ENCODE measurements at places on chromosomes 7 and 10.

DNA sequence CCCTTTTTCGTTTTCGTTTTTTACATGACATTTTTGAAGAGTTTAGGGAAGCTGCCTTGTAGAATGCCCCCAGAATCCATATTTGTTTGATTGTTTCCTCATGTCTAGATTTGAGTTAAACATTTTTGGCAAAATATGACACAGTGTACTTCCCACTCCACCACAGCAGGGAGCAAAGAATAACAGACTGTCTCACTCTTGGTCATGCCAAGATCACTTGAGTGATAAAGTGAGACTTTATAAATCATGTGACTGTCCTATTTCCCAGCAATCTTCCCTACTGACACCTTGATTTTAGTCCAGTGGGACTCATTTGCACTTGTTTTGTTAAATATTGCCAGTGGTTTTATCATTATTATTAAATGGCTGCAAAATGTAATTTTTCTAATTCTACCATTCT lies 44.4 kb upstream of the USP6NL start:
- H3K27ac ChIP-seq: no peak overlapping the region
- H3K27me3 ChIP-seq: peaks cover 19% of the 10 kb centered on the region
- no peaks in the 10 kb centered on the region for H3K4me1 ChIP-seq
- no peak overlapping the region for H3K4me3 ChIP-seq
- no peak for DNase-seq

DNA sequence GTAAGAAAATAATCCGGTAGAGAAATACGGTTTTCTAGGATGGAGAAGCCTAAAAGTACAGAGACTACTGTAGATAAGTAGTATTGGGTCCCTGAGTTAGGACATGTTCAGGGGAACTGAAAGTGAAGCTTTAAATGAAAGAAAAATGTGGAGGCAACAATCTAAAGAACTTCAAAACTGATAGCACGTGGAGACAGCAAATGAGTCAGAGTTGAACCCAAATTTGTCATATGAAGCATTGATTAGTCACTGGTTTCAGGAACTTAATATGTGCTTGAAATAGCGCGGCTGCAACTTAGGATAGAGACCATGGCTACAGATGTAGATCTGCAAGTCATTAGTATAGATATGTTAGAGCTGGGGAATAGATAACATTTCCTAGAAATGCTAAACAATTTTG lies 1138.6 kb upstream of the SORCS1 start:
- no peaks in the 10 kb centered on the region for H3K4me1 ChIP-seq
- no peaks in the 10 kb centered on the region for H3K27me3 ChIP-seq
- H3K27ac ChIP-seq: no peak overlapping the region

DNA sequence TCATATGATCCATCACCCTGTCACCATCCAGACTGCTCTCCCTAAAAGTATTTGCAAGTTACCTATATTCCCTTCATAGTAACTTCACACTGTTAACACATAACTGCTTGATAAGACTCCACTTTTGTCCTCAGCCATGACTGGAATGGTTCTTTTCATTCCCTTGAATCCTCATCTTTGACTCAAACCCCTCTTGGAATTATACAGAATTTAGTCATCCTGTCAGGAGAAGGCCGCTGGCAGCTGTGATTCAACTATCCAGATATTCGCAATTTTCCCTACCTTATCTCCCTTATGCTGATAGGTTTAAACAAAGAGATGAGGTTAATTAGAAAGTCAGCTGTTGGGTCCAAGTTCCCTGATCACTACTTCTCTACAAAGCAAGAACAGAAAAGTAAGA lies 143.0 kb upstream of the HPS1 start:
- DNase-seq: peak; percentile 15
- H3K4me3 ChIP-seq: no peak overlapping the region
- H3K27ac ChIP-seq: no peak overlapping the region
- H3K27me3 ChIP-seq: no peaks in the 10 kb centered on the region
- H3K4me1 ChIP-seq: no peaks in the 10 kb centered on the region

DNA sequence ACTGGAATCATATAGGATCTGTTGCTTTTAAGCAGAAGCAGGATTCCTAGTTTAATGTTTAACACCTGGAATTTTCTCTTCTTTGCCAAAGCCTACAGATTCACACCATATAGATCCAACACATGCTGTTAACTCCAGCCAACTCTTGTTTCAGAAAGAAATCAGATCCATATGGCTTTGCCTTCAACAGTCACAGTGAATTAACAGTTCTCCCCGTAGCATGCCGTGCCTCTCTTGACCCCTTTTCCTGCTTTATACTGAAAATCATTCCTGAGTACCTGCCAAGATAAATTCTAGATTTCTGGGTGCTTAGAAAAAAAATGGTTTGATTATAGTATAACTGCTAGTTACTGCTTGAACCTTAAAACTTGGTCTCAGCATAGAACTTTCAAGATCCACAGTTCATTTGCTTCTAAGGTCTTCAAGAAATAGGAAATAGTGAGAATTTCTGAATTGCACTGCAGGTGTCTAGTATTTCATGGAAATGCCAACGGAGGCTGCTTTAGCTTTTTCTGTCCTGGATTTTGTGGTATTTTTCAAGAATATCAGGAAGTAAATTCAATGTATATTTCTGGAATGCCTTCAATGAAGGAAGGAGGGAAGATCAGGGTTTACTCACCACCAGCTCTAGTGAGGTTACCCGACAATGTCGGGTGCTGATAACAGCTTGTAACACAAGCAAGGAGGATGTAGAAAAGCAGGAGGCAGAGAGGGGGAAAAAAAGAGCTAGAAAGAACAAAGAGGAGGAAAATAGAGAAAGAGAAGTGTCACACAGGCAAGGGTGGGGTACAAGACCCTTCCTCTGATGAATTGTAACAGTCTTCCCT lies 6.6 kb downstream of the AASS start:
- H3K27ac ChIP-seq: peak overlapping the region; percentile 28
- H3K27me3 ChIP-seq: no peaks in the 10 kb centered on the region
- DNase-seq: peak; percentile 47
- no peaks in the 10 kb centered on the region for H3K36me3 ChIP-seq
- peak overlapping the region; percentile 78 for H3K4me3 ChIP-seq

- H3K27me3 ChIP-seq: peaks cover 10% of the 10 kb centered on the region
- no peaks in the 10 kb centered on the region for H3K36me3 ChIP-seq
- DNase-seq: no peak
- peaks cover 15% of the 10 kb centered on the region for H3K4me1 ChIP-seq
- H3K27ac ChIP-seq: no peak overlapping the region
Measured at GRCh38 chr7:155792315-155792960, 19.8 kb downstream of the SHH start.

DNA sequence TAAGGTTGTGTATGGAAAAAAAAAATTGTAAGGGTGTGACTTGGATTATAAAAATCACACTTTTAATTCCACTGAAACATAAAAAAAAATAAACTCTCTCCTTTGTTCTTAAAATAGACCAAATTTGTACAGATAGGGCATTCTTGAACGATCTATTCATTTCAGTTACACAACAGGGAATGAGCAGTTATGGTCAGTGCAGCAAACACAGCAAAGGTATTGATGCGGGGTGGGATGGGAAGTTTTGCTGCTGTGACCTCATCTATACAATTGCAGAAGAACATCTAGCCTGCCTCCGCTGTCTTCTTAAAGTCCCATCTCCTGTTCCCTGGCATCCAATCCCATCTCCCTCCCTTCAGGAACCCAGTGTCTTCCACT lies 580.2 kb downstream of the SUGCT start:
- H3K4me1 ChIP-seq: no peaks in the 10 kb centered on the region
- no peaks in the 10 kb centered on the region for H3K36me3 ChIP-seq

GRCh38 chr10:60803433-60803832 lies 25.2 kb downstream of the CDK1 start:
- no peak overlapping the region for H3K27ac ChIP-seq
- H3K36me3 ChIP-seq: no peaks in the 10 kb centered on the region
- no peaks in the 10 kb centered on the region for H3K27me3 ChIP-seq
- no peak overlapping the region for H3K4me3 ChIP-seq

DNA sequence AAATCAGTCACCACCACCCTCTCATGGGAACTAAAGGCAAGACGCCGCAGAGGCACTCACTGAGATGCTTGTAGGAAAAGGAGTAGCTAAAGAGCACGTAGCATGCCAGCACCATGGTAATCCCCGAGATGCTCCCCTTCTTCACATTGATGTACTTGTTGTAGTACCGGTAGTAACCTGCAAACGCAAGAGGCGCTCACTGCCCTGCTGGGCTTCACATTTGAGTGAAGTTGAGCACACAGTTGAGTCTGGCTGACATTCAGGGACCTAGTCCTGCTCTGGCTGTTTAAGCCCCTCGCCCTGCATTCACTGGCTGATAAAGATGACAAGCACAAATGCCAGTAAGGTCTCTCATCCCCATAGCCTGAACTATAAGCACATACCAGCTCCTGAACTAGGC lies 6.9 kb downstream of the ATP5MF start:
- no peak overlapping the region for H3K27ac ChIP-seq
- H3K27me3 ChIP-seq: no peaks in the 10 kb centered on the region
- peak; percentile 31 for DNase-seq
- no peak overlapping the region for H3K4me3 ChIP-seq
- H3K36me3 ChIP-seq: peaks cover 65% of the 10 kb centered on the region

DNA sequence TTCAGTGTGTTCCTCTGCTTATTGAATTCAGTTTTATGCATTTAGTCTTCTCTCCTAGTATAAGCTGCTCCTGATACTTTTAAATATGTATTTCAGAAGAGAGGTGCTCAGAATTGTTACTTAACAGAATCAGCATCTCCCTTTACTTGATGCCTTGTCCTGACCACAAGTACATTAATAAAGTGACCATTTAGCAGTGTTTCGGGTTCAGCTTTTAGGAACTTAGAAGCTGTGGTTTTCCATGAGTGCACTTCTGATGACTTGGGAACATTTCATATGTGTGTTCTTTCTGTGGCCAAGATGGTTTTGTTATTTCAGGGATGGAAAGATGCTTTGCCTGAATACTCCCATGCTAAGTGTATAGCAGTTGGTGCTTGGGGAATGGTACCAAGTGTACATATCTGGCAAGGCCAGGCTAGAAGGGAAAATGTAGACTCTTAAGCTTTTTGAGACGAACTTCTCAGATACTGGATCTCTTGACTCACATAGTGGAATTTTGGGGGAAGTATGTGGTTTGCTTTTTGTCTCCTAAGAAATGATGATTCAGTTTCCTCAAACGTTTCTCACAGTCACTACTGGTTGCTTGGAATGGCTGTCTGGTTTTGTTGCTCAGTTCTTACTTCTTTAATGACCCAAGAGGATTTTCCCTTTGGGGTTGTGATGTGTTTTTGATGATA lies 17.2 kb downstream of the SGPL1 start:
- DNase-seq: peak; percentile 94
- no peaks in the 10 kb centered on the region for H3K27me3 ChIP-seq
- peak overlapping the region; percentile 46 for H3K27ac ChIP-seq
- peak overlapping the region; percentile 44 for H3K4me3 ChIP-seq
- H3K4me1 ChIP-seq: peaks cover 5% of the 10 kb centered on the region
- H3K36me3 ChIP-seq: no peaks in the 10 kb centered on the region

GRCh38 chr10:31622978-31623377 lies 304.0 kb downstream of the ZEB1 start:
- peaks cover 4% of the 10 kb centered on the region for H3K36me3 ChIP-seq
- no peak for DNase-seq
- no peak overlapping the region for H3K27ac ChIP-seq
- H3K27me3 ChIP-seq: no peaks in the 10 kb centered on the region
- peaks cover 7% of the 10 kb centered on the region for H3K4me1 ChIP-seq

DNA sequence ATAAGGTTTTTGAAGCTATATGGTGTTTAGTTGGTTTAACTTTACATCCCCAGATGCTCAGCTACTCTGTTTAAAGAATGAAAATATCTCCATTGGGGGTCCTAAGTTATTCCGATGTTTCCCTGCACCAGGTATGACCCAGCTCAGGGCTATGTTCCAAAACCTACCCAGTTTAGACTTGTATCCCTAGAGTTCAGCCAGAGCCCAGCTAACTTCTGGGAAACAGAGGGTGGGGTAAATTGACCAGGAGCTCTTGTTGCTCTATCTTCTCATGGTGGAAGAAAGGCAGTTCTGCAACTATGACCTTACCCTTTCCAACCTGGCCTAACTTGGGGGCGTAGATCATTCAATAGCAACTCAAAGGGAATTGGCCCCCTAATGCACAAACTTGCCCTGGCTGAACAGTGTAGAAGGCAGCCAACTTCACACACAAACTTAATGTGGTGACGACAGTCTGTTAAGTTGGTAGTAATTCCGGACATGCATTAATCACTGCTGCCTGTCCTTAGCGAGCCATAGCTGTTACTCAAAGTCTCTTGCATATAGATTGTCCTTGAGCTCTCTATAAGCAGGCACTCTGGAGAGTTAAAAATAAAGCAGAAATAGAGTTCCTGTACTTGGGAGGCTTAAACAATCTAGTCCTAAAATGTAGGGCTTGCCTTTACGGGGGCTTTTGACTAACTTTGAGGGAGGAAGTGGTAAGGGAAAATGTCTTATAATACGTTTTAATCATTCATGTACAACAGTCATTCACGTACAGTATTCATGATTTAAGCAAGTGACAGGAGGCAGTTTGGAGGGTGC lies 5.3 kb upstream of the ZNRF2 start:
- H3K27ac ChIP-seq: no peak overlapping the region
- no peaks in the 10 kb centered on the region for H3K36me3 ChIP-seq
- H3K4me1 ChIP-seq: no peaks in the 10 kb centered on the region
- peaks cover 4% of the 10 kb centered on the region for H3K27me3 ChIP-seq
- DNase-seq: no peak
- no peak overlapping the region for H3K4me3 ChIP-seq

GRCh38 chr10:117216611-117217195 lies 19.4 kb downstream of the KCNK18 start:
- peak overlapping the region; percentile 56 for H3K4me3 ChIP-seq
- DNase-seq: peak; percentile 53
- no peaks in the 10 kb centered on the region for H3K36me3 ChIP-seq

DNA sequence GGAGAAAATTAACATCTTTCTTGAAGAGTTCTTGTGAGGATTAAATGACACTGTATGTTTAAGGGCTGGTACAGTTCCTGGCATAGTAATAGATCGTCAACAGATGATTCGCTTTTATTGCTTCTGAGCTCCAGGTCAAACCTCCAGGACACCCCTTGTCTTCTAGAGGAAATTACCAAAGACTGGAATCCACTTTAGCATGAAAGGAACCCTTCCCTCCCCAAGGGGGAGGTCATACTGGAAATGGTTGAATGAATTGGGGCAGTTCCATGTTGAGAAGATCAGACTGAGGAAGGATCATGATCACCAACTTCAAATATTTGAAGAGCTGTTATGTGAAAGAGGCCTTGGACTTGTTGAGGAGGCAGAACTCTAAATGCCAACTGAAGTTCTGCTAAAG lies 8.9 kb downstream of the NFE2L3 start:
- H3K27ac ChIP-seq: no peak overlapping the region
- DNase-seq: no peak
- H3K4me3 ChIP-seq: no peak overlapping the region
- peaks cover 23% of the 10 kb centered on the region for H3K4me1 ChIP-seq
- no peaks in the 10 kb centered on the region for H3K36me3 ChIP-seq
- peaks cover 7% of the 10 kb centered on the region for H3K27me3 ChIP-seq

DNA sequence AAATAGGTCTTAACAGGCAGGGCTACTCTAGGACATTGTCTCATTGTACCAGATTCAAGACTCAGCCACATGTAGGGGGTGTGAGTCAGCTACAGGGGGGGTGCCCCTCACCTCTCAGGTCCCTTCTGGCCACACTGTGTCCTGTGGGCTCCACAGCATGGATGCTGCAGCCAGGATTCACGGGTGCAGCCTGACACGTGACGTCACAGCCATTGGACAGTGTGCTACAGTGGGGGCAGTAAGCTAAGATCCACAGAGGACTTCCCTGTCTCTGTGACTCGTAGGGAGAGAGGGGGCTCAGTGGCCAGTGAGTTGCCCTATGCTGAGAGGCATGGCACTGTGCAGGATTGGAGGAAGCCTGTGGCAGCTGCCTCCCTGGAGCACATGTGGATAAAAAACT lies 77.9 kb downstream of the TMEM178B start:
- no peak overlapping the region for H3K27ac ChIP-seq
- no peaks in the 10 kb centered on the region for H3K36me3 ChIP-seq
- DNase-seq: no peak
- no peak overlapping the region for H3K4me3 ChIP-seq

Measured in mesenchymal stem cell (in vitro differentiated cells and primary cell).